ENCODE measurements at places on chromosomes 3 and 15.
A peak's percentile ranks its signal among the peaks of the same experiment; 100 is the strongest.

- no peak for DNase-seq
These were observed 20.0 kb downstream of the PCCB start for GRCh38 chr3:136270179-136270578.

GRCh38 chr3:196740481-196741248 is 1.0 kb downstream of the PAK2 start:
- DNase-seq, result no peak

- DNase-seq, result peak; percentile 44
These were observed 187.1 kb downstream of the PDE8A start for GRCh38 chr15:85168642-85169173.

GRCh38 chr15:65066635-65067316 is 1.0 kb downstream of the RASL12 start:
- no peak for DNase-seq

DNA sequence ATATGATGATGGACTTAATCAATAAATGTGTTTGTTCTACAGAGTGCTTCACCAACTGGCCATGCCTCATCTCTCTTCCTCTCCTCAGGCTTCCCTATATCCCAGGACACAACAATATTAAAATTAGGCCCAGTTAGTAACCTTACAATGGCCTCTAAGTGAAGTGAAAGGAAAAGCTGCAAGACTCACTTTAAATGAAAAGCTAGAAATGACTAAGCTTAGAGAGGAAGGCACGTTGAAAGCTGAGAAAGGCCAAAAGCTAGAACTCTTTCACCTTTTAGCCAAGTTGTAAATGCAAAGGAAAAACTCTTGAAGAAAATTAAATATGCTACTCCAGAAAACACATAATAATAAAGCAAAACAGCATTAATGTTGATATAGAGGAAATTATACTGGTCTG is 1010.3 kb downstream of the NAALADL2 start:
- no peak for DNase-seq

GRCh38 chr3:48268936-48269561 is 28.1 kb downstream of the ZNF589 start:
- peak; percentile 31 for DNase-seq

Data from right kidney (tissue), 9 donors.